ENCODE measurements at places on chromosomes 11 and 22.

GRCh38 chr11:74742070-74742469, 6.6 kb upstream of the RNF169 start:
- no peak for DNase-seq

DNA sequence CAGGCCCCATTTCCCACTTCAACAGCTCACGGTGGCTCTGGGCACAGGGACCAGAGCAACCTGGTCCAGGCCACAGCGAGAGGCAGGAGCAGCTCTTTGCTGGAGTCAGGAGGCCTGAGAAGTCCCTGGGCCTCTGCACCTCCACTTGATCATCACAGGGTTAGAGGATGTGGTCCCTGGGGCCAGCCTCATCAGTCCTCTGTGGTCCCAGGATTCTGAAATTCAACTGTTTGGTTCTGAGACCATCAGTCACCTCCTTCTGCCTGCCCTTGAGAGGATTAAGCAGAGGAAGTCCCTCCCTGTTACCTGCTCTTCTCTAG, 24.9 kb upstream of the CBX7 start:
- no peak for DNase-seq

GRCh38 chr11:59182457-59183151, 10.7 kb downstream of the DTX4 start:
- no peak for DNase-seq

- DNase-seq: no peak
Observed at GRCh38 chr11:43681401-43681942, 934 bp downstream of the HSD17B12 start.

DNA sequence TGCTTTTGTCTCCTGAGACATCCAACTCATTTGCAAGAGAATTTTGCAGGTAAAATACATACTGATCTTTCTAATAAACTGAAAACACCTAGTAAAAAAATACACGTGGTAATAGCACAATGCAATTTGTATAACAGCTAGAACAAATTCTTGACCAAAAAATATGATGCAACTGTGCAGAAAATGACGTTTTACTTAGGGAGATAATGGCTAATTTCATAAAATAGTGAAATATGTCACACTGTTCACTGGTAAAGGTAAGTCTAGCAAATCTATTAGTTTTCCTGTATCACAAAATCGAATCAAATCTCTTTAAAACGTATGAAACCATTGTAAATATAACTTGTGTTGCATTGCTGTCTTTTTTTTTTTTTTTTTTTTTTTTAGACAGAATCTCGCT, 130.0 kb downstream of the VPREB1 start:
- DNase-seq: no peak

- DNase-seq: no peak
Observed at GRCh38 chr11:21142007-21142406, 472.6 kb downstream of the NELL1 start.

GRCh38 chr11:8312986-8313385, 49.3 kb upstream of the LMO1 start:
- no peak for DNase-seq

GRCh38 chr11:45209891-45210699, 63.7 kb downstream of the PRDM11 start:
- no peak for DNase-seq

DNA sequence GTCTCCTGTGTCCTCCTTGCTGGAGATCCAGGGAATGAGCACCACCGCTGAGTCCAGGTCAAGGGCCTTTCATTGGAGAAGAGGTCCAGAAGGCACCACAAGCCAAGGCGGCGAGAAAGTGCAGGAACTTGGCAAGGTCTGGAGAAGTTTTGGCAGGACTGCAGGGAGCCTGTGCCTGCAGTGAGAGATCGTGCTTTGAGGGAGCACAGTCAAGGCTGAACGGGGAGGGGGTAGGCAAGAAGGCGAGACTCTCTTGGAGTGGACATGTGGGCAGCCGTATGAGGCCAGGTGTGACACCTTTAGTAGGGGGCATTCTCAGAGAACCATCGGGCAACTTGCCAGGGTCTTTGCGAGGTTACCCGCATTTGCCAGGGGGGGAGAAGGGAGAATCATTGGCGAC, 30.5 kb downstream of the LRRC10B start:
- DNase-seq: no peak
